Activated T-cell treated with anti-CD3 and anti-CD28 coated beads, Interleukin-2, amount 50 U/mL, for 4 hours (primary cell): ENCODE measurements at places on chromosomes 6 and 20. TPM values are rescaled to one million over a fixed set of nuclear protein-coding genes. Genes with fewer than 3 reads are reported as not detected.

The IP6K3 gene
- not detected for total RNA-seq

The IL17F gene
- total RNA-seq = 27.0 TPM

The RNF144B gene
- 1.8 TPM for total RNA-seq

The MUC21 gene
- not detected for total RNA-seq

The SAMD10 gene
- 16.8 TPM for total RNA-seq

The GHRH gene
- total RNA-seq = not detected

The ZBTB46 gene
- 3.8 TPM for total RNA-seq

The ZNF311 gene
- 0.52 TPM for total RNA-seq

The MLN gene
- total RNA-seq = not detected

- no peak for DNase-seq
Observed at GRCh38 chr6:86118271-86118670, 475.6 kb upstream of the SYNCRIP start.

GRCh38 chr6:130381459-130382380 lies 15.9 kb downstream of the TMEM200A start:
- peak; percentile 22 for DNase-seq

DNA sequence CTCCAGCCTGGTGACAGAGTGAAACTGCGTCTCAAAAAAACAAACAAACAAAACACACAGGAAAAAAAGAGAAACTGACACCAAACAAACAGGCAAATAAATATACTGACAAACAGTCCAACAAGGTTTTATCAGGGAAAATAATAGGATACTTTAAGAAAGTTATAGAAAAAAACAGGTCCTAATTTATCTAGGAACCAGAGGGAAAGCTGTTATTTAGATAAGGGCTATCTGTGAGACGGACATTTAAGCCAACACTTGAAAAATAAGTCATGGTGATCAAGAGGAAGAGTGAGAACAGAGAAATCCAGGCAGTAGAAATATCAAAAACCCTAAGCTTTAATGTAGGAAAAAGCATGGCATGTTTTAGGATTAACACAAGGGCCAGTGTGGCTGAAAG lies 68.9 kb downstream of the FAM217A start:
- no peak for DNase-seq

DNA sequence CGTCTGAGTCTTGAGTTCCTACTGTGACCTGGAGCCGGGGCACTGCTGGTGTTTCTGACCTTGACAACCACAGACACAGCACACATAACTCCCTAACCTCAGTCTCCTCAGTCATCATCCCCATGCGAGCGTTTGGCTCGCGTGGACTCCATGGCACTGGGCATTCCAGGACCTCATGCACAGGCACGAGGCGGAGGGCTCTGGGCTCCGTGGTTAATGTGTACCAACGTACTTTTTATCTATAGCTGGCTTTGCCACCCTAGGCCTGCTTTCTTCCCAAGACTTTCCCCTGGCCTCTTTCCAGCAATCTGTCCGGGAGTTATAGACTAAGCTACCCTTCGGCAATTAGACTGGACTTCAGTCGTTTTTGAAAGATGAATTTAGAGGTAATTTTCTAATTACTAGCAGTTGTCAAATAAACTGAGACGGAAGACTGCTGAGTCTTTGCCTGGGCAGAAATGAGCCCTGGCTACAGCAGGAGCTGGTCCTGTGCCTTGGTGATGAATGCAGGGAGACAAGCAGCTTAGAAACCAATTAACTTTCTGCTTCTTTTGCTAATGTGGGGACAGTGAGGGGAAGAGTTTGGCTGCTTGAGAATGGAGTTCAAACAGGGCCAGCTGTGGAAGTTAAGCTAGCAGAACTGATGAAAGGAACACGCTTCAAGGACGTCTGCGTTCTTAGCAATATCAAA lies 16.1 kb upstream of the CTCFL start:
- DNase-seq = no peak

DNA sequence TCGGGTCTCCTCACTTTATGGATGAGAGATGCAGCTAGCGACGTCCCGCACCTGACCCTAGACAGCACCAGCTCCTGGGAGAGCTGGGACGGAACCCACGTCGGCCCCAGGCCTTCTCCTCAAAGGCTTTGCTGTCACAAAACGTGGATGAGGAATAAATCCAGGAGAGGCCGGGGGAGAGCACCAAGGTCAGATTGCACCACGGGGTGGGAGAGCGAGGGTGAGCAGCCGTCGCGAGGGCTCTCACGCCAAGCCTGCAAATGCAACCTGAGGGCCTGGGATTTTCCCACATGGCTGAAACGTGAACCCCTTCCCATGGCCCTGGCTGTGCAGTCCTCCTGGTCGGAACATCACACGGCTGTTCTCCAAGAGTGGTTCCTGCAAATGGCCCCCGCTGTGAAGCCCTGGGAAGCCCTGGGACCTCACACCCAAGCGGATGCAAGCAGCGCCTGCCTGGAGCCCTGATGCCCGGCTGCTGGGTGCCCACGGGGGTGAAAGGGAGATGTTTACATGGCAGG lies 45.3 kb downstream of the DLL1 start:
- DNase-seq = no peak

- no peak for DNase-seq
Observed at GRCh38 chr6:27986928-27987725, 30.1 kb downstream of the OR2B6 start.

DNA sequence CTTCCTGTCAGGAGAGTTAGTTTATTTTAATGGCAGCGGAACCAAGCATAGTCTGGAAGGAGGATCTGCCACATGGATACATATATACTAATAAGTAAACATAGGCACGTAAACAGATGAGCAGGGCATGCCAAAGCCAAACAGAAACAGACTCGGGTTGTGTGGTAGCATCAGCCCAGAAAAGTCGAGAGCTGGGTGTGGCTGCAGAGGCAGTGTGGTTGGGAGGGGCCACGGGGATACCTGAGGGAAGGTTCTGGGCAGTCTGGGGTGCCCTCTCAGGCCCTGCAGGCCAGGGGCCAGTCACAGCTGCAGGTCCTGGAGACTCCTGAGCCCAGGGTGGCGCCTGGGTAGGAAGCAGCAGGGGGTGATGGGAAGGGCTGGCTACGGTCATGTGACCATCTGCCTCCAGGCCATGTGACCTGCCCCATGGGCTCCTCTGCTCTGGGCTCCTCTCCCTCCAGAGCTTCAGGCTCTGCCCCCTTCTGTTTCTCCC lies 42.8 kb upstream of the MRPS10 start:
- no peak for DNase-seq

DNA sequence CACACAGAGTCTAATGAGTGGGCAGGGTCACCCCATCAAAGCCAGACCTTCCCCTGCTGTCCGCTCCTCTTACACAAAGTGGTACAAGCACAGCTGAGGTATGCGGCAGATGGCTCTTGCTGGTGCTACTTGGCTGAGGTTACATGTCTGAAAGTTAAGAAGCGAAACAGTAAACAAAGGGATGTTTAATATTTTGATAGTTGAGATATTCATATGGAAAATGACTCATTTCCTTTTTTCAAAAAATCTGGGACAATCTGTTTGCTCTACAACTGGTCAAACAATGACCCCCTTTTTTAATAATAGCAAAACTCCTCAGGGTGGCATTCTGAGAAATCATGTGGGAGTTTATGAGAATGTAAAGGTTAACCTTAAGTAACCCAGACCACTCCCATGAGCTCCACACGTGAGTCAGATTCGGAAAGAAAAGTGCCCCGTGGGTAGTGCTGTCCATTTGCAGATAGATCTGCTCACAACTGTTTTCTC lies 245.3 kb downstream of the TBXT start:
- no peak for DNase-seq
